ENCODE measurements at places on chromosomes 4 and X.

DNA sequence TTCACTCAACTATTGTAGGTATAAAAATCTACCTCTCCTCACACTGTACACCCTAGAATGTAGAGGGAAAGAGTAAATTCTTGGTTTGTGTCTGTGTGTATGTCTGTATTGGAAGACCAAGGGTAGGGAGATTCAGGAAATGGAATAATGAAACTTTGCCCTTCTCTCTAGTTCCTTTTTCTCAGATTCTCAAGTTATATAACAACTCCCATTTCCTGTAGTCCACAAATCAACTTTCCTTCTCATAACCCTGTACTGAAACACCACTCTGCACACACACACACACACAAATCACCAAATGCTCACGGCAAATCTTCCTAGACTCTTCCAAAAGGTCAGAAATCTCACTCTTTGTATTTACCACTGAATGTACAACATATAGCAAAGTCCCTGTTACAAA lies 824.5 kb upstream of the DIAPH2 start:
- no peak for DNase-seq

DNA sequence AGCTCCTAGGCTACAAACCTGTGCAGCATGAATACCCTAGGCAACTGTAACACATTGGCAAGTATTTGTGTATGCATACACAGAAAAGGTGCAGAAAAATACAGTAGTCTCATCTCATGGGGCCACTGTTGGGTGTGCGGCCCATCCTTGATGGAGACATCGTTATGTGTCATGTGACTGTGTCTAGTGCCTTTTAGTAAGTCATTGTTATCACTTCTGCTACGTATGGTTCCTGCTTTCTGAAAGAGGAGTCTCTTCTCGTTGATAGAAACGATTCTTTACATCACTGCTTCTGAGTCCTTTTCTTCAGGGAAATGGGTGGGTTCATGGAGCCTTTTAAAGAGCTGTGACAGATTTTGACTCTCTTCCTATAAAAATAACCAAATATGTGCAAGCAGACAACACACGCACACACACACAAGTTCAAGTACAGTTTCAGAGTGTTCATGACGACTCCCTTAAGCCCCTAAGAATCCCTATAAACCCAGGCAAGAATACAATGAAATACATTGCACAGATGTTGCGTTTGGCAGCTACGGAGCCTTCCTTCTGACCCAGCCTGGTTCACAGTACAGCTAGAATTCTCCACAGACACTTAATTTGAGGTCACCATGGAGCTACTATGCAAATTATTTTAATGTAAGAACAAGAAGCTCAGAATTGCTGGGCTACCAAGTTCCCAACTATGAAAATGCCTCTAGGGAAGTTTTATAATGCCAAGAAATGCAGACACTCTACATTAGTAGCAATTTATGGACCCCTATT lies 10.2 kb upstream of the STK32B start:
- DNase-seq: no peak

DNA sequence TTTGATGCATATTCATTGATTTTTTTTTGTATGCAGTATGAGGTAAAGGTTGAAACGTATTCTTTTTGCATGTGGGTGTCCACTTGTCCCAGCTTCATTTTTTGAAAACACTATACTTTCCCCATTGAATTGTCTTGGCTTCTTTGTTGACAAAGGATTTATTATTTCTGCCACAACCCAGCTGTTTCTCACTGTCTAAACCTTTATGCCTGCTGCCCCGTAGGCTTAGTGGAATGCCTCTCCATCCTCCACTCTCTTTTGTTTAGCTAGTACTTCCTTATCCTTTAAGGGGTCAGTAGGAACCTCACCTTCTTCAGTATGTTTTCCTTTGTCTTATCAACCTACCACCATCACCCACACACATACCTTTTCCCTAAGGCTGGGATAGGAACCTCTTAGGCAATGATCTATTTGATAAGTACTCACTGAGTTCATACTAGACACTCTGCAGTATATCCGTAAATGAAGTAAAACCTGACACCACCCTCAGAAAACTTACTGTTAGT lies 8.5 kb downstream of the FMR1 start:
- no peak for DNase-seq

DNA sequence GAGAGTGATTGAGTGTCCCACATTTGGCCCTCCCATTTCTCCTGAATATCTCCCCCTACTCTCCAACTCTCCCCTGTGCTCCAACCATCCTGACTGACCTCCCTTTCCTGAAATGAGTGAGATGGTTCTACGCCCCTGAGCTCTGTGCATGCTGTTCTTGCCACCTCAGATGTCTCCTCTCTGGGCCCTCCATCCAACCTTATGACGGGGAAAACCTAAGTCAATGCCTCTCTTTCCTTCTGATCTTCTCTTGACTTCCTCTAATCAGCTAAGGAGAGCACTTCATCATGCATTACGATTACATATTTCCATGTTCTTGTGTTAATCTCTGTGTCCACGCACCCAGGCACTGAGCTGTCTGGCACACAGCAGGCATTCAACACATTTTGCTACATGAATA lies 1.1 kb upstream of the TNIP3 start:
- DNase-seq: no peak

- no peak for DNase-seq
Observed at GRCh38 chr4:41505161-41505661, 32.7 kb upstream of the LIMCH1 start.

DNA sequence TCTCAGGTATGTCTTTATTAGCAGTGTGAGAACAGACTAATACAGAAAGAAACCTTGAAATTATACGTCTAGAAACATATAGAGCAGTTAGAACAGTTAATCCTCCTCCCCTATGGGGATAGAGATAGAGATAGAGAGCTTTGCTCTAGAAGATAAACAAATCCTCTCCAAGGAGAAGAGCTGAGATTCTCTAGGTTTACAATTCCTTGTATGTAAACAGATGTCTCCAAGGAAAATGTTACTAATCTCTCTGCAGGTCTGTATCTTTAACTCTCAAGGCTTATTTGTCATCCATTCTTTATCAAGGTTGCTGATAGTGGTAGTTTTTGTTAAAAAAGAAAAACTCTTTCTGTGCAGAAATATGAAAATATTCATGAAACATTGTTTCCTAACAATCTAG lies 282.1 kb upstream of the GIMD1 start:
- DNase-seq: no peak
